ENCODE measurements at places on chromosomes 1 and 21.
A peak's percentile ranks its signal among the peaks of the same experiment; 100 is the strongest.

DNA sequence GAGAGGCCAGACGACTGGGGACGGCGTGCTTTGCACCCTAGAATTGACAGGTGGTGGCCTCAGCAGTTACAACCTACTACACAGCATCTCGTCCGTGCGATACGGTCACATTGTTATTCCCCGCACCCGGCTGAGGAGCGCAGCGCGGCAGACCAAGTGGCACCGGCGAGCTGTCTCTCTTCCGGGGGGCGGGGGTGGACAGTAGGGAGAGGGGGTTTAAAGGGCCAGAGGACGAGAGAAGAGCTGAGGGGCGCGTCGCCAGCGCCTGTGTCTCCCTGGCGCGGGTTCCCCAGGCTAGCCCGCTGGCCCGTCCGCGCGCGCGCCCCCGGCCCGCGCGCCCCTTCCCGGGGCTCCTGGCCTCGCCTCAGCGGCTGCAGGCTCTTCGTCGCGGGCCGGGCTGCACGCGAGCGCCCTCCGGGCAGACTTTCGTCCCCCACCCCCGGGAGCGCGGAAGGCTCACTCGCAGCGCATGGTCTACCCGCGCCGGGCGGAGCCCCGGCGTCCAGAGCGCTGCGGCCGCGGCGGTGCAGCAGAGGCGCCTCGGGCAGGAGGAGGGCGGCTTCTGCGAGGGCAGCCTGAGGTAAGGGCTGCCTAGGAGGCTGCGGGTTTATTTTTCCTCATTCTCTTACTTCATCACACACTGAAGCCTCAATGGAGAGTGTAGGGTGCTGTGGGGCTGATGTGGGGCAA is at the start of gene PDE4B:
TSS of gene PDE4B (plus strand) at position 227 of the 690 bp plus-strand sequence.
- peak; percentile 3 for DNase-seq

- DNase-seq, result no peak
These were observed 20.5 kb upstream of the KCNE2 start for GRCh38 chr21:34343347-34343746.

DNA sequence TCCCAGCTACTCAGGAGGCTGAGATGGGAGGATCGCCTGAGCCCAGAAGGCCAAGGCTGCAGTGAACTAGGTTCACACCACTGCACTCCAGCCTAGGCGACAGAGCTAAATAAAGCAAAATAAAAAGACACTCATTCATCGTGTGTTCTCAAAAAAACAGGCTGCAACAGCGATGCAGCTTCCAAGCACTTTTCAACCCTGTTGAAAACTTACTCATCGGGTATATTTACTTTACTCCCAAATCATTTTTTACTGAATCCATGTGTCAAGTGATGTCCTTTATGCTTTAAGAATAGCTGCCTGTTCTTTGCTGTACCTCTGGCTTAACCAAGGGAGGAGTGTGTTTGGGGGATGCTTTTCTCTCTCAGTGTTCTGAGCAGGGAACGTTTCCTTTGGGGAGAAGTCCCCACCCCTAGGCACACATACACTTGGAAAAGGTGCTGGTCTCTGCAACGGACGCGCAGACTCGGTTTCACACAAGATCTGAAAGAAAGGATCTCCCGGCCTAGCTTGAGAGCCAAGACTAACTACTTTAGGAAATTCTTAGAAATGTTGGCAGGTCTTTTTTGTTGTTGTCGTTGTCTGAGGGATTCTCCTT is 1.4 kb downstream of the MAP1LC3C start:
- no peak for DNase-seq

DNA sequence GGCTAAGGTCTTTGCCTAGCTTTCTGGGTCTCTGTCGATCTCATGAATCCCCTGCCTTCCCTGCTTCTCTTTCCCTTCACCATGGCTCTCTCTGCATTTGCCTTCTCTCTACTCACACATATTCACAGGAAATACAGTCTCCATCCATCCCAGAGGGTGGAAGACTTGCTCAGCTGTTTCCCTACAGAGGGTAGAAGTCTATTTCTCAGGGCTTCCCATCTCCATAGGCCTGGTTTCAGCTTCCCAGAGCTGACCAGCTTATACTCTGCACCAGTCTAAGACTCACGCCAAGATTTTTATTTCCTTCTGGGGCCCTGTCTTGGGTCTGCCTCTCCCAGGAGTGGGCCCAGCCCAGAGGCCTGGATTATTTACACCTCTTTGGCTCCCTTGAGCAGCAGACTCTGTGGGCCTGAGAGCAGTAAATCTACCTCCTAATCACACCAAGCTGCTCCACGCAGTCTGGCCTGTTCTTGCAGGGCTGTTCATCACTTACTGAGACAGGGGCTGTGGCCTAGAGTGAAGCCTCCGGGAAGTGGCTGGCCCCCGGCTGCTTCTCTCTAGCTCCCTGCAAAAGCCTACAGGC is 102.5 kb downstream of the PLXNA2 start:
- no peak for DNase-seq

GRCh38 chr1:208101661-208102431 is 142.3 kb downstream of the PLXNA2 start:
- DNase-seq, result no peak

- DNase-seq, result no peak
These were observed 67.5 kb downstream of the KCND3 start for GRCh38 chr1:111921948-111922347.

DNA sequence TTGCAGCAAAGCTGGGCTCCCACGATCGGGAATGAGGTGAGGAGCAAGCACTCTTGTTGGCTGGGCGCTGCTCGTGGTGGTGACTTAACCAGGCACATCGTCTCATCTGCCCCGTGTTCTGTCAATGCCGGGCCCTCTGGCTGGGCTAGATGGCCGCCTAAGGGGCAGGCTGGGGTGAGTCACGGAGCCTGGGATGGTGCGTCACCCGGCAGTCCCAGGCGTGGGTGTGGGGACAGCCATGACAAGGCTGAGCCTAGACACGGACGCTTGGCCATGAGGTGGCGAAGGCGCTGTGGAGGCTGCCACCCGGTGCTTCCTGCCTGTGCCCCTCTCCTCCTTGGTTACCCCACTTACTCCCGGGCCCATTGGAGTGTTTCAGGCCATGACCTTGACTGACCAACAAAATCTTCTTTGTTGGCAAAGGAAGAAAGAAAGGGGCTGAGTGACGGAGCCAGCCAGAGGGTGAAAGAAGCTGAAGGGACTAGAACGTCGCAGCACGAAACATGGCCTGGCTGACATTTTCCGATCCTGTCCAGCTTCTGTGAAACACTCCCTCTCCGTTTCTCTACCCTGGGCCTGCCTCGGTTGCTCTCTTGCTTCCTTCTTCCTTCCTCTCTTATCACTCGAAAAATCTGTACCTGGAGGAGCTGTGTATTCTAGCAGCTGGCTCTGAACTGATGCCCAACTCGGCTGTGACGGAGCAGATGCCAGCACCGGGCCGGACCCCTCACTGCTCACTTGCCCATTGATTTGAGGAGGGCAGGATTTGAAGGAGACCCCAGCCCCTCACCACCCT is 596 bp downstream of the CD247 start:
- DNase-seq, result peak; percentile 69

GRCh38 chr21:32340863-32341848 is 42.5 kb downstream of the MRAP start:
- DNase-seq, result no peak

DNA sequence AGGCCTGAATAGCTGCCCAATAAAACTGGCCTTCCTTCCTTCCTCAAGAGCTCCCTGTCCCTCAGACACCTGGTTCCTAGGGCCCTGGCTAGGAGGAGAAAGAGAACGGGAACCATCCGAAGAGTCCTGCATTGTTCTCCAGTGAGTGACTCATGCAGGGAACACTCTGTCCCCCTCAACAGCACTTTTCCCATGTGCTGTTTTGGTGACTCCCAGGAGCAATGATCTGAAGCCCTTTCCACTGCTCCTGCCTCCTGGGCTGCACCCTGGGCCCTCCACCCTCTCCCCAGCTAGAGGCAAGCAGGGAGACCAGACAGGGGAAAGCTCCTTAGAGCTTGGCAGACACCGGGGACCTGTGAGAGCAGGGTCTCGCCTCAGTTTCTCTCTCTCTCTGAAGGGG is 18.9 kb downstream of the TNNT2 start:
- DNase-seq, result no peak

DNA sequence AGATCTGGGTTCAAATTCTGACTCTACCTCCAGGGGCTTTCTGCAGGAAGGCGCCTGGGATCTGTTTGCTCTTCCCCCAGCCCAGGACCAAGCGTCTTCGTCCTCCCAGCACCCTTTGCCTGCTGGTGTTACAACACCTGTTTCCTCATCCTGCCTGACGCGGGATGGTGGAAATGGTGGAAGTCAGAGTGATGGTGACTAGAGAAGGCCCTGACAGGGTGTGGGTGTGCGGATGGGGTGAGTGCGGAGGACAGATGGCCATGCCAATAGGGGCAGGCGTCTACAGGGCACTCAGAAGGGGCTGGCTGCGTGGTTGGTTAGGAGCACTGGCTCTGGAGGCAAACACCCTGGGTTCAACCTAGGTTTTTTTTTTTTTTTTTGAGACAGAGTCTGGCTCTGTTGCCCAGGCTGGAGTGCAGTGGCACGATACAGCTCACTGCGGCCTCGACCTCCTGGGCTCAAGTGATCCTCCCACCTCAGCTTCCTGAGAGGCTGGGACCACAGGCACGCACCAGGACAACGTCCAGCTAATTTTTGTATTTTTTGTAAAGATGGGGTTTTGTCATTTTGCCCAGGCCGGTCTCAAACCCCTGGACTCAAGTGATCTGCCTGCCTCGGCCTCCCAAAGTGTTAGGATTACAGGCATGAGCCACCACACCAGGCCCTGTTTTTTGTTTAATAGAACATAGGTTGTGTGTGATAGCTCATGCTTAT is 1.5 kb downstream of the THEMIS2 start:
- no peak for DNase-seq

DNA sequence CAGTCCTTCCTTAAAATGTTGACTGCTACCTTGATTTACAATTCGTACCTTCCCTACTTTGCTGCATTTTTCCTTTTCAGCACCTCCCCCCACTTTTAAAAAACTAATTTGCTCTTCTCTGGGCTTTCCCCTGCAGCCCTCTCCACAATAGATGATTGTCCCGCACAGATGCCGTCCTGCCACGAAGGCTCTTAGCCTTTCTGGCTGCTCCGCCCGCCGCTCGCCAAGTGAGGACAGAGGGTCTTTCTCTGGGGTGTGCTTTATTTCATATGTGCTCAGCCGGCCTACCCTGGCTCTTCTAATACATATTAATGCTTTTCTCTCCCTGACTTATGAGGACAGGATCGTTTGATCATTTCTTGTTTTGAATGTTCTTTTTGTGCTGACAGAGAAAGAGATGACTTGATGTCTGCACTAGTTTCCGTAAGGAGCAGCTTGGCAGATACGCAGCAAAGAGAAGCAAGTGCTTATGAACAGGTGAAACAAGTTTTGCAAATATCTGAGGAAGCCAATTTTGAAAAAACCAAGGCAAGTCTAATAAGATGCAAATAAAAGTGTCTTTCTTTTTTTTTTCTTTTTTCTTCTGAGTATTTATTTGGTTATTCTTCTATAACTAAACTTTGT is 60.6 kb downstream of the SDCCAG8 start:
- no peak for DNase-seq

GRCh38 chr21:34031835-34032370 is 41.5 kb upstream of the MRPS6 start:
- no peak for DNase-seq

- DNase-seq, result no peak
These were observed 49.9 kb upstream of the CLIC4 start for GRCh38 chr1:24695202-24695974.

- DNase-seq, result peak; percentile 89
These were observed 104.4 kb downstream of the PTPN14 start for GRCh38 chr1:214446772-214447556.

DNA sequence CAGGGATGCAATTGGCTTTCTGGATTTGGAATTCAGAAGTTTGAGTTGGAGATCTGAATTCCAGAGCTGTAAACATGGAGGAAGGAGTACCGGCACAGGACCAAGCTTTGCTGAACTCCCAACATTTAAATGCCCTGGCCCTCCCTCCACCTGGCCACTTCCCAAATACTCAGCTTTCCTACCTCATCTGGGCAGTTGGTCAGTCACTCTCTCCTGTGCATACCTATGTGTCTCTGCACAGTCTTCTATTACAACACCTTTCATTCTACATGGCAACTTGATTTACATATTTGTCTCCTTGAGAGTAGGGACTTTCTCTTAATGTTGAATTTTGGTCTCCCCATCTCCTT is 6.1 kb upstream of the KHDRBS1 start:
- DNase-seq, result no peak

DNA sequence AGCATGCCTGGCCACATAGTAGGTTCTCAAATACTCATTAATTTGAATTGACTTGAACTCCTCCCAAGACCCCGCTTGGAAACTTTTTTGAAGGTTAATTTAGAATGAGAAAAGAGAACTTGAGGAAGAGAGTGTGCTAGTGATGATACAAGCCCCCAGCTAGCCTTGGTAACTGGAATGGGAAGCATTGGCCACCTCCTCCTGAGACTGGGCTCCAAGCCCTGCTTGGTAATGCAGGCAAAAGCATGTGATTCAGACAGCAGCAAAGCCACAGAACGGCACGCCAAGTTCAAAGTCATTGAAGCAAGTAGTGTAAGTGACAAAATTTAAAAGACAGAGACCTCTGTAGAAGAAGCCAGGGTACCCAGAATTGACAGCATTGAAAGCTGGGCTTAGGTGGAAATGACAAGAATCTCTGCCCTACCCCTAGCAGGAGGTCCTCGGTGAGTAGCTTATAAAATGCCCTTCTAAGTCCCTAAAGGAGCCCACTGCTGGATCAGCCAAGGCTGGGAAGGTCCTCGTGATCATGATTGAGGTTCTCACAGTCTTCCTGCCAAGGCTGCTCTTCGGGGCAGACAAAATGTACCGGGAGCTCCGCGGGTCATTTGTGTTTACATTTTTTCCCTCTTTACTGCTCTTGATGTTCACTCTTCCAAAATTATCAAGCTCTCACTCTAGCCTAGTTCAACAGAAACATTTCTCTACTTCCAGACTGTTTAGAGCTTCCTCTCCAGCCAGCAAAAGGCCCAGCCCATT is 99.4 kb downstream of the TSEN15 start:
- peak; percentile 37 for DNase-seq

DNA sequence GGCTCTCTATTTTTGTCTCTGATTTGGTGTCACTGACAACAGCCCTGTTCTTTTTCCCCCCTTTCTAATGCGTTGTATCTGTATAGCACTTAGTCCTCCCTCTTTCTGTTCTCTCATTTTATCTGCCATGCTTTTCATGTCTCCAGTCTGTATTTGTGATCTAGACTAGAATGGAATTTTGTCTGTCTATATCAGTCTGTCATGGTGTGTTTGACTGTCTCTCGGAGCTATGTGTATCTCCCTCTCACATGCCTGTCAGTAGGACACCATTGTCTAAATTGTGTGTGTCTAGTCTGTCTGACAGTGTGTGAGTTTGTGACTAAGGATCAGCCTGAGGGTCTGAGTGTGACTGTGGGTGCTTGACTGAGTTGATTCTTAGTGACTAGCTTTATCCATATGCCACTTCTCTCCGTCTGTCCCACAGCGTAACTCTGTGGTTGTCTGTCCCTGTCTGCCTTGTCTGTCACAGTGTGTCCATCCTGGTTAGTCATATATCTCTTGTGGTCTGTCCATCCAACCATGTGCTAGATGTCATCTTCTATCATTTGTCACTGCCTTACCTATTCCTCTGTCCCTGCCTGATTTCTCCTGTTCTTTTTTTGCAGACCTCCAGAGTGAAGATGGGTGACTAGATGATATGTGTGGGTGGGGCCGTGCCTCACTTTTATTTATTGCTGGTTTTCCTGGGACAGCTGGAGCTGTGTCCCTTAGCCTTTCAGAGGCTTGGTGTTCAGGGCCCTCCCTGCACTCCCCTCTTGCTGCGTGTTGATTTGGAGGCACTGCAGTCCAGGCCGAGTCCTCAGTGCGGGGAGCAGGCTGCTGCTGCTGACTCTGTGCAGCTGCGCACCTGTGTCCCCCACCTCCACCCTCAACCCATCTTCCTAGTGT is 1.4 kb upstream of the B4GALT2 start:
- no peak for DNase-seq

- no peak for DNase-seq
These were observed 208 bp upstream of the BARHL2 start for GRCh38 chr1:90717356-90717664.

All from brain microvascular endothelial cell (primary cell).